ENCODE measurements at places on chromosomes 3 and 15.

- DNase-seq: no peak
Observed at GRCh38 chr3:133137042-133137996, 99.1 kb downstream of the TMEM108 start.

- no peak for DNase-seq
Observed at GRCh38 chr3:177830411-177830849, 633.1 kb upstream of the TBL1XR1 start.

DNA sequence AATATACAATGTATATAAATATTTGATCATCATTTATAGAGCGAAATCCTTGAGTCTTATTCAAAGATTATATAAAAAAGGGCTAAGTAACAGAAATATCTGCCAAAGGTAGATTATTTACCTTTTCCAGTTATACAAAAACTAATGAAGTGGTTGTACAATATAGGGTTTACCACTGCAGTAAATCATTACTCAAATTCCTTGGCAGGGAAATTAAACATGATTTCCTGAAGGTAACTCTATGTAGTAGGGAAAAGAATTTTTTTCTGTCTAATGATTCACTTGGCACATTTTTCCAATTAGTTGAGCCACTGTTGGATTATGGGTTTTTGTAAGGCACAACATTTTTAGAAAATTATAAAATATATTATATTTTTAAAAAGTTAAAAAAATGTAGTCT is 129.6 kb downstream of the NR2F2 start:
- no peak for DNase-seq

DNA sequence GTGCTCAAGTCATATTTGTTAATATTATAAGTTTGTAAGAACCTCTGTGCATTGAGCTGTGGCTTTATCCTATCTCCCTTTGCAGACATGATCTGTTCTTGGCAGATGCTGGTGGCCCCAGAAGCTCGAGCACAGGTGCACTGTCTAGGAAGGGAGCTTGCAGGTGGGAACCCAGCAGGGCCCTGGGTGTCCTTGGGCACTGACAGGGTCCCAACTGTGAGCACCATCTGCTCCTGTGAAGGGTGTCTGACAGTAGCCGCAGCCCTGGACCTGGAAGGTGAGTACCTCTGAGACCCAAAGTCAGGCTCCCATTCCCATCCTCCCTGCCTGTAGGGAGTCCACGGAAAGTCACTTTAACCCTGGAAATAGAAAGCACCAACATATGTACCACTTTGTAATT is 2.4 kb upstream of the REC114 start:
- DNase-seq: no peak

GRCh38 chr15:41629463-41629862 is 30.7 kb upstream of the MGA start:
- DNase-seq: no peak

DNA sequence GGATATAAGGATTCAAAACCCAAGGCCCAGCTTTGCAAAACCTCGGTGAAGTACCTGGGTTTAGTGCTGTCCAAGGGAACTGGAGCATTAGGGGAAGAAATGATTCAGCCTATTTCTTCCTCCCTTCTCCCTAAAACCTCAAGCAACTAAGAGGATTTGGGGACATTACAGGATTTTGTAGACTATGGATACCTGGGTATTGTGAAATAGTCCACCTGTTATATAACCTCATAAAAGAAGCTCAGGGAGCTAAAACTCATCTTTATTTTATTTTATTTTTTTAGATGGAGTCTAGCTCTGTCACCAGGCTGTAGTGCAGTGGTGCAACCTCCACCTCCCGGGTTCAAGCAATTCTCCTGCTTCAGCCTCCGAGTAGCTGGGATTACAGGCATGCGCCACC is 8.7 kb upstream of the SMCO1 start:
- no peak for DNase-seq

DNA sequence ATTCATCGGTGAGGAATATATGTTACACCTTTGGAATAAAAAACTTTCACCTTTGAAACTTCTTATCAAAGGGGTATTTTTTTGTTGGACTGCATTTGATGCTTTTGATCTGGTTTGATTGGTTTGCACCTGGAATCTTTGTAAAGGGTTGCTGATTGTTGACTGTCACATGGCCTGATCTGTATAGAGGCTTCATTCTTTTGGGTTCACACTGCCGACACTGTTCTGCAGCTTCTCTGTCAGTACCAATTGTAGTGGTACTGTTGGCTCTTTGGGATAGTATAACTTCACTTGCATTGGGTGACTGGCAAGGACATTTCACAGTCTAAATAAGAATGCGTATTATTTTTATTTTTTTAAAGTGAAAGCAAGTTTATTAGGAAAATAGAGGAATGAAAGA is 155.7 kb downstream of the DOCK3 start:
- no peak for DNase-seq

- no peak for DNase-seq
Observed at GRCh38 chr15:66284271-66284670, 9.1 kb upstream of the DIS3L start.

DNA sequence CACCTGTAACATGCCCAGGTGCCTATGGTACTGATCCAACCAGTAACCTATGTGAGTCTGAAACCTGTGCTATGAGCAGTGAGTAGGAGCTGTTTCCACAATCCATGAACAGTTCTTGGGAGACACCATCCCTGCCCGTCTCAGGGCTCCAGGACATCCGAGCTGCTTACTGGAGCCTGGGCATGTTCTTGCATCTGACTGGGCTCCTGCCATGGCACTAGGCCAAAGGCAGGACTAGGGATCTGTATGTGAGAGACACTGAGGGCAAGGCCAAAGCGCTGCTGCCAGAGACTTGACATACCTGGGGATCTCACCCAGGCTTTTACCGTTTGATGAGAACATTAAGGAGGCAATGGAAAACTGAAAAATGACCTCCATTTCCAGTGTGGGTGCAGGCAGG is 59.8 kb downstream of the WDR76 start:
- DNase-seq: no peak

- DNase-seq: no peak
Observed at GRCh38 chr3:110697961-110698360, 373.7 kb upstream of the NECTIN3 start.

- DNase-seq: no peak
Observed at GRCh38 chr3:115141033-115141757, 5.9 kb downstream of the ZBTB20 start.

DNA sequence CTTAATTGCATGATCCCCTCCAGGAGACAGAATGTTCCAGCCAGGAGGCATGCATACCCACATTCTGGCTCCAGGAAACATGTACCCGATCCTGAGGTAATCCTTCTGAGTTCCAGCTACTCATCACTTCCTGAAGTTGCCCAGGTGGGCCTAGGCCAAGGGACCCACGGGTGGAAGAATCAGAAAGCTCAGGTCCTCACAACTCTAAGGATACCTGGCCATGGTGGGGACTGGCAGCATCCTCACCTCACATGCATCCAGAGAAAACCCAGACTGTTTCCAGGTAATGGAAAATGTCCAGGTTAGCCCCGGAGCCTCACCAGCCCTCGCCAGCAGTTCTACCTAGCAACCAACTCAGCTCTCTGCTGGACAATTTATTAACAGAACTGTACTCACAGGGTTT is 78.2 kb downstream of the DAPK2 start:
- DNase-seq: no peak

GRCh38 chr3:77563012-77563411 is 523.1 kb downstream of the ROBO2 start:
- DNase-seq: no peak

- DNase-seq: no peak
Observed at GRCh38 chr3:3847994-3848922, 49.0 kb downstream of the LRRN1 start.

GRCh38 chr15:77656294-77656693 is 23.6 kb upstream of the LINGO1 start:
- DNase-seq: no peak

- DNase-seq: no peak
Observed at GRCh38 chr15:40830884-40831283, 2.4 kb upstream of the PPP1R14D start.

DNA sequence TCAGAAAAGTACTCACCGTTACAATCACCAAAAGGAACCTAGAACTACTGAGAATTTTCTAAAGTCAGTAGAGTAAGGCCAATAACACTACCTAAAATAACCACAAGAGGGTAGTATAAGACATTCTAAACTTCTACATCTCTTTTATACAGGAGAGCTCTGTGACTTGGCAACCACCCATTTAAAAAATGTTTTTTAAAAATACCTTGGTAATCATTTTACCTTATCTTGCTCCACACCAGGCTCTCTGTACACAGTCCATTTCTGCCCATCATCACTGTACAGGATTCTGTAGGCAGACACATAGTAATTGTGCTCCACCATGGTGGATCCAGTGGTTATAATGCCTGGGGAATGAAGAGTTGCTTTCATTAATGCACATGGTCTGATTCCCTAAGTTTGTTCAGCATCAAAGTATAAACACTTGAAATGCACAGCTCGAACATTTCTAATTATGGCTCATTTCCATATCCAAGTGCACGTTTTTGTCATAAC is 54.5 kb downstream of the ST3GAL6 start:
- DNase-seq: no peak

GRCh38 chr3:49563040-49563578 is 8.8 kb downstream of the BSN start:
- no peak for DNase-seq

DNA sequence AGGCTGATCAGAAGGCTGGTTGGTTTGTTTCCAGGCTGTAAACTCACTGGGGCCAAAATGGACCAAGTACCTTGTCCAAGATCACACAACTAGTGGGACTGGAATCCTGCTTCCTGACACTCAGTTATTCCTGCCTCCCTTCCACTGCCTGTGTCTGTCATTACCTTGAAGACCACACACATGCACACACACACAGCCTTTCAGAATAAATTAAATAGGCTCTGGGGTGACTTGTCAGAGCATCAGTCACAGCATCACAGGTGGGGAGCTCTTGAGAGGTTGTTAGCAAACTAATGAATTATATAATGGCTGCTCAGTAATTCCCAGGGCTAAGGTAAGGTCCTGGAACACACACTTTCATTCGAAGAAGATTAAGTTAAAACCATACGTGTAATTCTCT is 231.8 kb downstream of the UACA start:
- no peak for DNase-seq

- no peak for DNase-seq
Observed at GRCh38 chr15:91168457-91168856, 68.4 kb downstream of the SV2B start.

GRCh38 chr3:120145542-120146285 is 51.5 kb upstream of the GSK3B start:
- no peak for DNase-seq

- no peak for DNase-seq
Observed at GRCh38 chr3:87196879-87197278, 30.2 kb upstream of the CHMP2B start.

DNA sequence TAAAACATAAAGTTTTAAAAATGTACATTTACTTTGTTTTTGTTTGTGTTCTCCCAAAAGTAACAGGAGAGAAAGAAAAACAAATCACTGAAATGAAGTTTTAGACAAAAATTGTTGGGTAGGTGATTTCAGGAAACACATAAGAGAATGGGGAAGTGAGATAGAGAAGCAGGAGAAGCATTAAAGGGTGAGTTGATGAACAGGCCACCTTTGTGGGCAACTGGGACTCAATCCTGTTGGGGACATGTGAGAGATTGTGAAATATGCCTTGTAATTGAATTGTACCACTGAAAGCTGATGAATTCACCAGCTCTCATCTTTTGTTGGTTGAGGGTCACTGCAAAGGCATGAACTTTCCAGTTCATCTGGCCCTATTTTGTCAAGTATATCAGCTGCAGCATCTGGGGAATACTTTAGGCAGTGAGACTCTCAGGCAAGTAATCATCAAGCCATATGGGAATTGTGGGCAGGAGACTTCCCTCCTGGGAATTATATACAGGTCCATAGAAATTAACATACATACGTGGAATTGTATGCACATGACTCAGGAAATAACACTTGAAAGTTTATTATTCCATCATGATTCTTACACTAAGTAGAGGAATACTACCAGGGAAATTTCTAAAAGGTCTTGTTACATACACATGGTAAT is 181.0 kb downstream of the ZBBX start:
- DNase-seq: no peak

GRCh38 chr3:98886525-98886924 is 15.0 kb downstream of the DCBLD2 start:
- no peak for DNase-seq

DNA sequence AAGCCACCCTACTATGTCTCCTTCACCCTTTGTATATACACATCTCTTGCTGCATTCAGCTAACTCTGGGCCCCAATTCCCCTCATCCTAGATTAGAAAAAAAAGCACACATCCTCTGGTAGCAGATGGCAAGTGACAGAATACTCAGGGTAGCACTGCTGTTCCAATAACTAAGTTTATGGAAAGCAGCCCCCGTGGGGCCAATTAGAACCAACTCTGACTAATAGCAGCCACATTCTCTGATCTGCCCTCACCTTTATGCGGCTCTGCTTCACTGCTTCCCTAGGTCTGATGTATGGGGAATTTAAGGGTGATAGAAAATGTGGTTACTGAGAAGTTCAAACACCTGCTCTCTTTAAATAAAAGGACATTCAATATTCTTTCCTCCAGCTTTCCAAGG is 74.9 kb upstream of the SETMAR start:
- no peak for DNase-seq

- no peak for DNase-seq
Observed at GRCh38 chr3:197674741-197675562, 61.8 kb downstream of the RUBCN start.

DNA sequence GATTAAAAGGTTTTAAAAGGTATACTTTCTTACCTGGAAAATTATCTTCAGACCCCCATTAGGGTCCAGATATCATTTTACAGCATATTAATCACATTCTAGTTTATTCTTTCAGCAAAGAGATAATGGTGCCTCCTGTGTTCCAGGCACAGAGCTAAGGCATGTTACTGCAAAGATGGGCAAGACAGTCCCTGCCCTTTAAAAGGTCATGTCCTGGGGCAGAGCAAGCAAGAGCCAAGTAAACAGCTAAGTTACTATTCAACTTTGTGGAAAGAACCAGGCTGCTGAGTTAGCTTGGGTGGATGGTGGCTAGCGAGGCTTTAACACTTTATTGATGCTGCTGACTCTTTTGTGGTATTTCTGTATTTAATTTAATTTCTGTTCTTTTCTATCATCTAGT is 75.0 kb downstream of the LRRC28 start:
- no peak for DNase-seq

DNA sequence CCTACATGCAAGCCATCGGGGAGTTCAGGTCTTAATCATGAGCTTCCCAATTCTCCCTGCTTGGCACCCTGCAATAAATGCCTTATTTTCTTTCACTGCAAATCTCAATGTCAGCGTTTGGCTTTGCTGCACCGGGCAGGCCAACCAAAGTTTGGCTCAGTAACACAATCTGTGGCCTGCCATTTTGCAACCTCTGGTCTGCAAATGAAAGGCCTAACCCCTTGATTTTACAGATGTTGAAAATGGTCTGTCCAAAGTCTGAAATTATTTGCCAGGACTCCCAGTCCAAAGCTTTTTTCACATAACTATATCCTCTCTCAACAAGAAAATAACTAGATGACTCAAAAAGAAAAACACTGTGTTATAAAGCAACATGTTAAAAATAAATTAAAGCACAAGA is 34.0 kb upstream of the LEKR1 start:
- no peak for DNase-seq

GRCh38 chr15:39156166-39156565 is 424.7 kb upstream of the THBS1 start:
- no peak for DNase-seq

GRCh38 chr15:33007303-33007855 is 187.1 kb downstream of the FMN1 start:
- no peak for DNase-seq
